ENCODE measurements at places on chromosomes 2 and 18. TPM values are rescaled to one million over a fixed set of nuclear protein-coding genes. Genes with fewer than 3 reads are reported as not detected.

The NEUROD1 gene
- polyA plus RNA-seq, result not detected

The NT5C1B gene
- 0.88 TPM for polyA plus RNA-seq

The CPSF3 gene
- polyA plus RNA-seq, result 40.3 TPM

The OTX1 gene
- not detected for polyA plus RNA-seq

The CHRND gene
- polyA plus RNA-seq, result not detected

The FMNL2 gene
- polyA plus RNA-seq, result 3.8 TPM

The TNFAIP6 gene
- polyA plus RNA-seq, result 10.2 TPM

GRCh38 chr2:82650038-82650437 lies 1809.0 kb downstream of the SUCLG1 start:
- DNase-seq, result peak; percentile 0

DNA sequence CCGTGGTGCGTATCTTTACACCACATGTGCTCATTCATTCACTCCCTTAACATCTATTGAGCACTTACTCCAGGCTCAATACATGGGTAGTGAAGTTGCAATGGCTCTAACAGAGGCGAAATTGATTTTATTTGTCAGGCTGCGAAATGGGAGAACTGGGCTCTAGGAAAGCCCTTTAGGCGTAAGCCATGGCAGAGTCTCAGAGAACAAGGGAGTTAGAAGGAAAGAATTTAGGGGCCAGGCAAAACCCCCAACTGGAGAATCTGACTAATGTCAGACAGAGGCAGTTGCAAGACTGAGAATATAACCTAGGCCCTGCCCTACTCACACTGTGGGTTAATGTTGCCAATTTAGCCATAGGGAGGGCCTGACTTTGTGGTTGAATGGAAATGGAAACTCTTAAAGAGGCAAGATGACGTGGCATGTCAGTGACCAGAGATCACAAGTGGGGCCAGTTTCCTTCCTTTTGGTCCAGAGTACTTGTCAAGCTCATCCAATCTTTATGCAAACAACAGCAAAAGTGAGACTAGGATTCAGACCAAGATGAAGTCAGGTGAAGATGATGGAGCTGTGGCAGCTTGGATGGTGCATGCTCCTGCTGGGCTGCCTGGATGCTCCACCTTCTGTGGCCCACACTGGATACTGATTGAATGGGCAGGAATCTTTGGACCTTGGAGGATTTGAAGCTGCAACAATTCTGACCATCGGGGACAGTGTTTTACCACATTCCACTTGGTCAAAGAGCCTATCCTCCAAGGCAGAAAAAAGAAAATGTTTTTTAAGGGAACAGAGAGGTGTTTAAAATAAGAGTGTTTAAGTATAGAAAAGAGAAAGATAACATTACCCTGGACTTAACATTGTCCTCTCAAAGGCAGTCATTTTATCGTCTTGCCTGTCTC lies 92.2 kb downstream of the CAPN13 start:
- peak; percentile 29 for DNase-seq

GRCh38 chr2:186995092-186995491 lies 146.1 kb upstream of the ZSWIM2 start:
- DNase-seq, result peak; percentile 71

GRCh38 chr2:218798767-218799504 lies 17.0 kb downstream of the CYP27A1 start:
- DNase-seq, result no peak

DNA sequence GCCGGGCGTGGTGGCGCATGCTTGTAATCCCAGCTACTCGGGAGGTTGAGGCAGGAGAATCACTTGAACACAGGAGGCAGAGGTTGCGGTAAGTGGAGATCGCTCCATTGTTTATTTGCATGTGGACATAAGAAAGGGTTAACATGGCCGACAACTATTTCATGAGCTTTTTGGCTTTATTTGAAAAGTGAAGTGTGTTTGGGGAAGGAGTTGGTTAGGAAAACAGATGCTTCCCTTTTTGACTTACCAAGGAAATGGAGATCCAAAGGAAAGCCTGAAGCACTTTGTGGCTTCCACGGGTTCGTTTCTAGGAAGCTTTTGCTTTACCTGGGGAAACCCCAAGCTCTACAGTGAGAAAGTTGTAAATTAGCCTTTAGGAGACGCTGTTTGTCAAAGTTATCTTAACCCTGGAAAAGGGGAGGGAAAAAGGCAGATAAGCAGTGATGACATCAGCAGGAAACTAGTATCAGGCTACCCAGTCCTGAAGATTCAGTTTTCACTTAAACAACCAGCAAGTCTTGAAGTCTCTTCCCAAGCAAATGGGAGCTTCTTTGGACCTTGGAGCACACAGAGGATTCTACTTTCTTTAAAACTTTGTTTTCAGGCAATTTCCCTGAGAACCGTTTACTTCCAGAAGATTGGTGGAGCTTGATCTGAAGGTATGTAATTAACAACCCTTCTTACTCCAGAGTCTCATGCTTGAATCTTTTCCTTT lies at the start of gene CASP10:
Gene CASP10 (plus strand): TSS at position 492 of the 715 bp plus-strand sequence. CDS start 2,637 bp downstream, outside the sequence.
- peak; percentile 82 for DNase-seq

- DNase-seq, result peak; percentile 60
Measured at GRCh38 chr2:209472871-209473270, 49.0 kb downstream of the MAP2 start.

- peak; percentile 29 for DNase-seq
Measured at GRCh38 chr2:121128741-121129659, 156.0 kb downstream of the TFCP2L1 start.

- no peak for DNase-seq
Measured at GRCh38 chr18:8357320-8357719, 251.9 kb upstream of the RAB12 start.

GRCh38 chr18:22483407-22483806 lies 65.7 kb upstream of the CTAGE1 start:
- no peak for DNase-seq

GRCh38 chr2:191150600-191151330 lies at the start of gene STAT4:
Gene STAT4, minus strand, starts transcription at chr2:191150994. Its CDS starts 2,791 bp downstream, at chr2:191148203.
- peak; percentile 66 for DNase-seq

DNA sequence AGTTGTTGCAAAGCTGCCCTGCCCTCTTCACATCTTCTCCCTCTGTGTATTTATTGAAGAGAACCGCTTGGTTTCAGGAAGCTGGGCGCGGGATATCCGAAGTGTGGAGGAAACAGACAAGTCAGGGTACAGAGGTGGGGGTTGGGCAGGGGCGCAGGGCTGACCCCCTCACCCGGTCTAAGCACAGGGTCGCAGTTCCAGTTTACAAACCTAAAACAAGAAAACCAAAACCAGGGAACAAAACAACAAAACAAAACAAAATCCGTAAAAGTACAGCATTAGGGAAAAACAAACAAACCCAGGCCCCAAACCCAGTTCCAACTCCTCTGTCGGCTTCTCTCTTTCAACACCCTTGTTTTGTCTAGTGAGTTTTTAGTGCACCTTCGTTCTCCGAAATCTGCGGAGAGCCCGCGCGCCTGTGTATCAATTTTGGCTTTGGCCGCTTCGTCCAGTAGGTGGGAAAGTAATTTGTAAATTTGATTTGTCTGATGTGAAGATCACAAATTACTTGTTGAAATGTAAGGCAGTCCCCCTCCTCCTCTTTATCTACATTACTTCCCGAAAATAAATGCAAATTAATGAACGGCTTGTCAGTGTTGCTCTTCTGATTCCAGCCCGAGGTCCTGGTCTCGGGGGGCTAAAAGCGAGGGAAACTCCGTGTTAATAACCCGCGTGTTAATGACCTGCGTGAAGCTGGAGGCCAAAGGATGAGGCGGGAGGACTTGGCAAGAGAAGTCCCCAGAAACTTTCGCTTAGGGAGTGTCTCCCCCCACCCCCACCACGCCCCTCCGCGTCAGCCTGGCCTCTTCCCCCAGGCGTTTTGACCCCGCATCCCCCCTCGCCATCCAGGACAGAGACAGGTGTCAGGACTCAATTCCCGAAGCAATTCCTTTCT lies 6.9 kb downstream of the OTX1 start:
- no peak for DNase-seq

GRCh38 chr2:235806986-235807750 lies 313.3 kb downstream of the AGAP1 start:
- DNase-seq, result no peak

DNA sequence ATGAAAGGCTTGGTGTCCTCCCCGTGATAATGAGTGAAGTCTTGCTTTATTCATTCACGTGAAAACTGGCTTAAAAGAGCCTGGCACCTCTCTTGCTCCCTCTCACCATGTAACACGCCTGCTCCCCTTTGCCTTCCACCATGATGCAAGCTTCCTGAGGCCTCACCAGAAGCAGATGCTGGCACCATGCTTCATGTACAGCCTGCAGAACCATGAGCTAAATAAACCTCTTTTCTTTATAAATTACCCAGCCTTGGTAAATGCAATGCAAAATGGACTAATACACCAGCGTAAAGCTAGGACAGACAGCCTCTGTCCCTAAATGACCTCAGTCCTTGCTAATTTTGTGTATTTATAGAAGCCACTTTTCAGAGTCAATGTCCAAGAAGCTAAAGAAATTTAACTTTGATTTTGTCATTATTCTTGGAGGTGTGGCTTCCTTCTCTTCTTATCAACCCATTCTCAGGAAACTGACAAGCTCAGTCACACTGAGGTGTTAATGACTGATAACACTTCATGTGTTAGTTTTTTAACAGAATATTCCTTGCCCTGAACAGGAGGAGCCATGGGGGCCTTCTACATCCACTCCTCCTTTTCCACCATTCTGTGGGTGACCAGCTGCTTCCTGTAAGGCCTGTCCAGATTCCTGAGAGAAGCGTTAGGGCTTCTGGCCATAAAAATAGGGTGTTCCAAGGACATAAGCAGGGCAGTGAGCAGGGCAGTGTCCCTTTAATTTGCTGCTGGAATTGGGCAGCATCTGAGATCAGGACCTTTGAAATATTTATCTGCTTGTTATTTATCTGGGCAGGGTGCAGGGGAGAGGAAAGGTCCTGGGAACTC lies 38.0 kb upstream of the EPAS1 start:
- DNase-seq, result no peak

DNA sequence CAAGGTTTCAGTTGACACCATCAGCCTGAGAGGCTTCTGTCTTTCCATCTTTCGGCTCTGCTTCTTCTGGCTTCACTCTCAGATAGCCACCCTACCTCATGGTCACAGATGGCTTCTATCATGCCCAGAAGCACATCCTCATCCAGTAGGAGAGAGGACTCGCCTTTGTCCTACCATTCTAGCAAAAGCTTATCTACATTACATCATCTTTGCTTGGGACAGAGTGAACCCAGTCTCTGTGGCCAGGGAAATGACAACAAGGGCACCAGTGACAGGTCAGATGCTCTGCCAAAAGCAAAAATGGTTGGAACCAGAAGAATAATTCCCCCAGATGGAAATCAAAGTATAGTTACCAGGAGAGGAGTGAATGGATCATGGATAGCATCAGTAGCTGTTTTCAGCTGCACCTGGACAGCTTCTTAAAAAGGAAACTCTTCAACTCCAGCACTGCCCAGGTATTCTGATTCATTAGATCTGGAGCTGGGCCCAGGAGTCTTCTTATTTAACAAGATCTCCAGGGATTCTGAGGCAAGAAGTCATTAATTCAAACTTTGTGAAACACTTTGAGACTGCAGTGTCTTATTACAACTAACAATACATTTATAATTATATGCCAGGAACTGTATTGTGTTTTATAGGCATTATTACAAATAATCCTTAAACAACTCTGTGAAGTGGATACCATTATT lies 257.7 kb upstream of the UBE2E3 start:
- DNase-seq, result peak; percentile 91

GRCh38 chr2:147824620-147825019 lies 20.2 kb upstream of the ACVR2A start:
- DNase-seq, result no peak

GRCh38 chr2:207540431-207540830 lies 10.7 kb downstream of the CREB1 start:
- DNase-seq, result no peak

GRCh38 chr2:16654833-16655444 lies 10.7 kb downstream of the CYRIA start:
- DNase-seq, result no peak

GRCh38 chr2:222615320-222615719 lies 40.6 kb downstream of the FARSB start:
- DNase-seq, result no peak

- DNase-seq, result no peak
Measured at GRCh38 chr2:216502381-216503158, 3.9 kb downstream of the RPL37A start.

DNA sequence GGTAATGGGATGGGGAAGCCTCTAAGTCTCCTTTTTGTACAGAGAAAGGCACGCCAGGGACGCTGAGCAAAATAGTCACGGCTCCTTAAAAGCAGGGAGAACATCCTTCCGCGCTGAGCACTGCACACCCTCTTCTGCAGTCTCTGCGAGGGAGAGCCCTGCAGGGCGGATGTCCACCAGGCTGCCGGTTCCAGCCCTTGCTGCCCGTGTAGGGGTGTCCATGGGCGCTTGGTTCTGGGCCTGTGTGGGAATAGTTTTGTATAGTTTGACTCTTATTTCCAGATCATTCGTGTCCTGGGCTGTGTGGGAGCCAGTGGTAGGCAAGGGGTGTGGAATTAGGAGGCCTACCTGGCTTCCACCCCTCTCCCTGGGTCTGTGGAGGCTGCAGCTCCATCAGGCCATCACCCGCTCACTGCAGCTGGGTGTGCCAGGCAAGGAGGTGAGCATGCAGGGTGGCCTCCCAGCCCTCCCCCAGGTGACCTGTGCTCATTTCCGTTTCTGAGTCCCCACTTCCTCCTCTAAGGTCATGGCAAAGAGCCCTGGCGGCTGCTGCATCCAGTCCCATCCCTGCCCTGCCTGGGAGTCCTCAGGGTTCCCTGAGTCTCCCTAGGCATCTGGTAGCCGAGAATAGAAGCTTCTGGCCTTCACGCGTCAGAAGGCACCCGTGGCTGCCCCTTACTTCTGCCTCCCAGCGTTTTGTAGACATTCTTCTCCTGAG lies 202.6 kb downstream of the LDLRAD4 start:
- DNase-seq, result no peak

DNA sequence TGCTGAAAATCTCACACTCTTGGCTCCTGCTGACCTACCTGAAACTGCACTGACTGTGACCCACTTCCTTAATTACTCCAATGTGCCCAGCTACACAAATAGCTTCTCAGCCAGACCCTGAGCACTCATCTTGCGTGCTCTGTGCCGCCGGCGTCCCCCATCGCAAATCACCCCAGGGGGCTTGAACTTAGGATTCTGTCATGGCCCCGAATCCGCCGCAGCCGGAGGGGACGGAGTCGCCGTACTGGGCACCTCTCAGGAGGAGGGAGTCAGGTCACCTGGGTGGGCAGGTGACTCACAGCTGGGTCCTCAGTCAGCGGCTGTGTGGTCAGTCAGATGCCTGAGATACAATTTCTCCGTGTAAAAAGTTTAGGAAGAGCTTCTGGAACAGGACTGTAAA lies 804.9 kb upstream of the SALL3 start:
- no peak for DNase-seq

GRCh38 chr2:71457123-71457915 lies 4.0 kb downstream of the DYSF start:
- DNase-seq, result no peak

DNA sequence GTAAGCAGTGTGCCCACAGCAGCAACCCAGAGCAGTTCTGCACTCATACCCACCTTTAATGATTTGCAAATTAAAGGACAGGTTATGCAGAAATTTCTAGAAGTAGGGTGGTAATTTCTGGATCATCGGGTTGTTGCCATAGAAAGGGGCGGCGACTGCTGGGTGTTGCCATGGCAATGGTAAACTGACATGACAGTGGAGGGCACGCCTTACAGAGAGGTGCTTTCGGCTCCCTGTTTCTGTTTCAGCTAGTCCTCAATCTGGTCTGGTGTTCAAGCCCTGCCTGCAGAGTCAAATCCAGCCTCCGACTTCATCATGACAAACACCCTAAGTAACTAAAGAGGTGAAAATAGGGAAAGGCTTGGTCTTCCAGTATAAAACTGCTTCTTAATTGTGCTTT lies 667.7 kb downstream of the SOCS6 start:
- DNase-seq, result no peak
